Neural progenitor cell (in vitro differentiated cells): ENCODE measurements at places on chromosomes 6 and 20. TPM values are rescaled to one million over a fixed set of nuclear protein-coding genes. Genes with fewer than 3 reads are reported as not detected.

DNA sequence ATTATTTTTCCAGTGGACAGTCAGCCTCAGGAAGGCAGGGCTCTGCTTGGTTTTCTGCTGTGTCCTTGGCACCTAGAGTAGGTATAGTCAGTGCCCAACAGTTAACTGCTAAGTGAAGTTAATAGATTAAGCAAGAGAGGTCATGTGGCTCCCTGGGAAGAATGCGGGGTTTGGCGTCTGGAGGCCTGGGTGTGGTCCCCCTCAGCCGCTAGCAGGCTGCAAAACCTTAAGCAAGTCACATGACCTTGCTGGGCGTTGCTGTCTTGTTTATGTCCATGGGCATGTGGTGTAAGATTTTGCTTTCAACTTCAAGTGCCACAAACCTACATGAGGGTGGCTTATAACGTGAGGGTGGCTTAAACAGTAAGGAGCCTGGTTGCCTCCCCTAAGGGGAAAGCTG lies 75.5 kb upstream of the SCP2D1 start:
- no peak overlapping the region for H3K27ac ChIP-seq
- H3K27me3 ChIP-seq = no peaks in the 10 kb centered on the region
- H3K4me1 ChIP-seq = peaks cover 6% of the 10 kb centered on the region
- H3K4me3 ChIP-seq = no peak overlapping the region

CRYBG1 gene
- total RNA-seq = 0.06 and 0.40 TPM in 2 replicates

GPR6 gene
- not detected in 2 replicates for total RNA-seq

SIRPB1 gene
- 0.62 TPM in 1 of 2 replicates, not detected in the other for total RNA-seq

CFAP61 gene
- total RNA-seq = 0.53 TPM in 1 of 2 replicates, not detected in the other

- H3K36me3 ChIP-seq = no peaks in the 10 kb centered on the region
- H3K27ac ChIP-seq = no peak overlapping the region
- no peak overlapping the region for H3K4me3 ChIP-seq
- H3K27me3 ChIP-seq = no peaks in the 10 kb centered on the region
- no peak for DNase-seq
These were observed 57.1 kb downstream of the GJA1 start for GRCh38 chr6:121492536-121492935.

GRCh38 chr6:167244064-167244960 lies 46.8 kb upstream of the UNC93A start:
- H3K27ac ChIP-seq = no peak overlapping the region
- no peaks in the 10 kb centered on the region for H3K27me3 ChIP-seq
- H3K4me3 ChIP-seq = no peak overlapping the region
- no peaks in the 10 kb centered on the region for H3K36me3 ChIP-seq

KIF6 gene
- 0.59 and 2.7 TPM in 2 replicates for total RNA-seq

DNA sequence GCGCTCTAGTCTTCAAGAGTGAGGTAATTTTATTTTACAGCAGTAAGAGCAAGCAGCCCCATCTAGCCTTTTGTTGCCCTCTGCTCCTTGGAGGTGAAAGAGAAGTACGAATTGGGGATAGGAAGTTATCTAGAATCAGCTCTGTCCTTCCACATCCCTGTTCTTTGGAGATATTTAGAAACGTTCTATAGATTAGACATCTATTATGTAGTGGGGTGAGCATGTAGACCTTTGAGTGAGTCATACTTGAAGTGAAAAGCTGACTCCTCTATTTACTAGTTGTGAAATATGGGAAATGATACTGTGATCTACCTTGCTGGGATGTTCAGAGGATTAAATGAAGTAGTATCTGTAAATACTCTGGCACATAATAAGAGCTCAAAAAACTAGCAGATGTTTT lies 36.0 kb upstream of the SLC35D3 start:
- H3K27ac ChIP-seq = no peak overlapping the region
- H3K4me3 ChIP-seq = no peak overlapping the region
- H3K4me1 ChIP-seq = no peaks in the 10 kb centered on the region
- DNase-seq = no peak
- no peaks in the 10 kb centered on the region for H3K27me3 ChIP-seq
- no peaks in the 10 kb centered on the region for H3K36me3 ChIP-seq

CDYL gene
- total RNA-seq = 46.4 and 53.5 TPM in 2 replicates

TENT5A gene
- 8.7 and 11.7 TPM in 2 replicates for total RNA-seq

SCUBE3 gene
- 9.0 and 11.4 TPM in 2 replicates for total RNA-seq

GRCh38 chr6:166145751-166146150 lies 21.9 kb downstream of the TBXT start:
- no peaks in the 10 kb centered on the region for H3K27me3 ChIP-seq
- no peak overlapping the region for H3K4me3 ChIP-seq
- no peaks in the 10 kb centered on the region for H3K4me1 ChIP-seq
- no peak for DNase-seq
- H3K27ac ChIP-seq = no peak overlapping the region

GRCh38 chr20:21862259-21862946 lies 156.9 kb downstream of the PAX1 start:
- H3K27ac ChIP-seq = no peak overlapping the region
- H3K4me3 ChIP-seq = no peak overlapping the region
- no peaks in the 10 kb centered on the region for H3K27me3 ChIP-seq

DNA sequence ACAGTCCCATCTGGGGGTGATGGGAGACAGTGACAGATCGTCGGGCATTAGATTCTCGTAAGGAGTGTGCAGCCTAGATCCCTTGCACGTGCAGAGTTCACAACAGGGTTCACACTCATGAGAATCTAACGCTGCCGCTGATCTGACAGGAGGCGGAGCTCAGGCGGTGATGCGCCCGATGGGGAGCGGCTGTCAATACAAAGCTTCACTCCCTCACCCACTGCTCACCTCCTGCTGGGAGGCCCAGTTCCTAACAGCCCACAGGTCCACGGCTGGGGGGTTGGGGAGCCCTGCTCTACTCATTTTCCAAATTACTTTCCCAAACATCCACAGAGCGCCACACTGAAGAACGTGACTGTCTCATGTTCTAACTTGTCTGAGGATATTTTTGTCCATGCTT lies 25.3 kb downstream of the CTCFL start:
- no peak overlapping the region for H3K4me3 ChIP-seq
- no peaks in the 10 kb centered on the region for H3K36me3 ChIP-seq
- peaks cover 40% of the 10 kb centered on the region for H3K4me1 ChIP-seq
- H3K27me3 ChIP-seq = peaks cover 11% of the 10 kb centered on the region
- no peak overlapping the region for H3K27ac ChIP-seq
- DNase-seq = no peak

DXO gene
- total RNA-seq = 10.2 and 23.0 TPM in 2 replicates

PGC gene
- total RNA-seq = not detected in 2 replicates

DNA sequence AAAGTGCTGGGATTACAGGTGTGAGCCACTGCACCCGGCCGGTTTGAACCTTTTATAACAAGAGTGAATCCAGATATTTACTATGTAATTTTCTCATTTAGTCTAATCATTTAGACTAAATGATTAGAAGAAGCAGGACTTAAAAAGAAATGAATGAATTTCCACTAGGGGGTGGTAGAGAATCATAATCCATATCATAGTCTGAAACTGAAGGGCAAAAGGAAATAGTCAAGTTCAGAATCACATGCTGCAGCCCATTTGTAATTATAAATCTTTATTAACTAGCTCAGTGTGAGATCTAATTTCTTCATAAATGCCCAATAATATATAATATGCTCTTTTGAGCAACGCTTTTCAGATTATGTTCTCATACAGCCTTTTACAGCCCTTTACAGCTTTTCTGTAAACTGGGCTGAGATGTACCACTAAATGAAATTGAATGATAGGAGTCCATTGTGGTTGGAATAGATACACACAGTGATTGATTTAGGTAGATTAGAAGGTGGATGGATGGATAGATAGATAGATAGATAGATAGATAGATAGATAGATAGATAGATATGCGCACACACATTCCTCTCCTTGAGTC lies 31.8 kb downstream of the PSMB9 start:
- no peaks in the 10 kb centered on the region for H3K4me1 ChIP-seq
- peak; percentile 57 for DNase-seq
- H3K27ac ChIP-seq = no peak overlapping the region
- H3K27me3 ChIP-seq = no peaks in the 10 kb centered on the region
- H3K4me3 ChIP-seq = no peak overlapping the region
- H3K36me3 ChIP-seq = no peaks in the 10 kb centered on the region

DNA sequence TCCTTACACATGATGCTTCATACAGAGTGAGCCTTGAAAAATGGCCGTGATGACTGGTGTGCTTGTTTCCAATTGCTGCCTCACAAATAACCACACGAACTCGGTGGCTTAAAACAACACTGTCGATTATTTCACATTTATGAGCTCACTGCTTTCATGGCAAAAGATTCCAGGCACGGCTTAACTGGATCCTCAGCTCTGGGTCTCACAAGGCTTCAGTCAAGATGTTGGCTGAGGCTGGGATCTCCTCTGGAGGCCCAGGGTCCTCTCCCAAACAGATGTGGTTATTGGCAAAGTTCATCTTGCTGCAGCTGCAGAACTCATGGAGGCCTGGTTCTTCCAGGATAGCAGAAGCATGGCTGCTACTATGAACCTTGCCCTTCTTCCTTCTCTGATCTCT lies 144.6 kb downstream of the TFAP2C start:
- H3K27me3 ChIP-seq = no peaks in the 10 kb centered on the region
- H3K27ac ChIP-seq = no peak overlapping the region

DNA sequence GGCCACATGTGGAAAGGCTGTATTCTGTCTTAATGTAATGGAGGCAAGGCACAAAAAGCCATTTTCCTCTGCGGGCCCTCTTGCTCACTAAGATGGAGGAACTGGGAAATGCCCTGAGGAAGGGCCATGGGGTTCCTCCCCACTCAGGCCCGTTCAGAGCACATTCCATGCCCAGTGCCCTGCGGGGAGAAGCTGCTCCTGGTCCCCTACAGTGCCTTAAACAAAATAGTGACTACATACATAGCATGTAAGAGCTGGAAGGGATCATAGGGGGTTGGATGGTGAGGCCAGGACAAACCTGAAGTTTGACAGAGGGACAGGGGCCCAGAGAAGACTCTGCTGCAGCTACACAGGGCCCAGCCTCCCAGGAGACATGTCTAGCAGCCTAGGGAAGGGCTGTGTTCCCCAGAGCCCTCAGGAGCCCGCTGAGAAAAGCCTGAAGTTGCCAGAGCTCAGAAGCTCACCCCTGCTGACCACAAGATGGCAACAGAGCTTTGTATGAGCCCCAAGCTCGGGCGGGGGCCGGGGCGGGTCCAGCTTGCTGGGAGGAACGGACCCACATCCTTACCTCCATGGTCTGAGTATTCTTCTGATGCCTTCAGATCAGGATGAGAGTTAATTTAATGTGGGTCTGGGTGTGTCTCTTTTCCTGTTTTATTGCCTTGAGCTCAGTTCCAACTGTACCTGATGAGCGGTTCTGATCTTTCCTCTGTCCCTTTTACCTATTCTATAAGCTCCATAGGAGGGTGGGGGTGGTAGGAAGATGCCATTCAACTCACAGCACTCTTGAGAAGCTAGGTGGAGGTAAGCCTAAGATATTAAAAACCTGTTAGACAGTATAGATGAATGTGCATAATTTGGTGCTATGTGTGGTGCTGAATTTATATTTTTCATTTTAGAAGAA lies 242.9 kb downstream of the CDC5L start:
- H3K4me3 ChIP-seq = no peak overlapping the region
- DNase-seq = peak; percentile 86
- no peak overlapping the region for H3K27ac ChIP-seq
- H3K27me3 ChIP-seq = no peaks in the 10 kb centered on the region

GRCh38 chr6:17542243-17542642 lies 57.9 kb upstream of the FAM8A1 start:
- H3K4me3 ChIP-seq = no peak overlapping the region
- H3K36me3 ChIP-seq = peaks cover 7% of the 10 kb centered on the region

- DNase-seq = no peak
- no peak overlapping the region for H3K4me3 ChIP-seq
- H3K27ac ChIP-seq = no peak overlapping the region
- no peaks in the 10 kb centered on the region for H3K36me3 ChIP-seq
- no peaks in the 10 kb centered on the region for H3K4me1 ChIP-seq
These were observed 8.3 kb downstream of the KIF3B start for GRCh38 chr20:32285621-32286371.

GRCh38 chr20:4476903-4477500 lies 244.7 kb upstream of the PRND start:
- H3K4me3 ChIP-seq = no peak overlapping the region
- no peak for DNase-seq
- H3K27me3 ChIP-seq = no peaks in the 10 kb centered on the region

SMLR1 gene
- total RNA-seq = not detected in 2 replicates

NOTCH4 gene
- 3.2 and 4.5 TPM in 2 replicates for total RNA-seq

SMPDL3A gene
- 1.2 and 2.0 TPM in 2 replicates for total RNA-seq

PPIL6 gene
- total RNA-seq = 4.8 and 7.9 TPM in 2 replicates

SLC32A1 gene
- 0.04 and 0.37 TPM in 2 replicates for total RNA-seq

DNA sequence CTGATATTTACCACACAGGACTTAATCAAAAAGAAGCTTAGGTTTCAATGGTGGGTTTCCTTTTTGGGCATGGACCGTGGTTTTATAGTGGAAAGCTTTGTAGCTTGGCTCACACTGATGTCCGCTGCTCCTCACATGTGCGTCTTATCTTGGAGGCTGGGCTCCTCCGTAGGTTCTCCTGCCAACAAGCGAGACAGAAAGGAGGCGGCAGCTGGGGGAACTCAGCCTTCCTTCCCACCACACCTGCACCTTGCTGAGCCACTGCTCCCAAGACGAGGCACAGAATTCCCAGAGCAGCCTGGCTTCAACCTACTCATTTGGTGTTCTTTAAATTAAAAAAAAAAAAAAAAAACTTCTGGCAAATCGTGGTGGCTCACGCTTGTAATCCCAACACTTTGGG lies 235.5 kb upstream of the QKI start:
- no peaks in the 10 kb centered on the region for H3K36me3 ChIP-seq
- H3K27ac ChIP-seq = no peak overlapping the region
- no peak overlapping the region for H3K4me3 ChIP-seq

GRCh38 chr6:102520966-102521365 lies 1127.5 kb downstream of the GRIK2 start:
- DNase-seq = no peak
- no peak overlapping the region for H3K4me3 ChIP-seq
- no peaks in the 10 kb centered on the region for H3K4me1 ChIP-seq
- H3K27ac ChIP-seq = no peak overlapping the region
- H3K36me3 ChIP-seq = no peaks in the 10 kb centered on the region
- no peaks in the 10 kb centered on the region for H3K27me3 ChIP-seq

- H3K4me3 ChIP-seq = no peak overlapping the region
- no peak for DNase-seq
- no peaks in the 10 kb centered on the region for H3K27me3 ChIP-seq
- no peak overlapping the region for H3K27ac ChIP-seq
- H3K4me1 ChIP-seq = no peaks in the 10 kb centered on the region
These were observed 195.7 kb upstream of the CITED2 start for GRCh38 chr6:139570166-139570565.

- H3K4me1 ChIP-seq = no peaks in the 10 kb centered on the region
- H3K4me3 ChIP-seq = no peak overlapping the region
- no peaks in the 10 kb centered on the region for H3K36me3 ChIP-seq
- H3K27ac ChIP-seq = no peak overlapping the region
- H3K27me3 ChIP-seq = no peaks in the 10 kb centered on the region
- DNase-seq = no peak
These were observed 55.9 kb upstream of the RNF24 start for GRCh38 chr20:4071178-4071693.

MATN4 gene
- total RNA-seq = 0.06 TPM in 1 of 2 replicates, not detected in the other

- peaks cover 5% of the 10 kb centered on the region for H3K4me1 ChIP-seq
- DNase-seq = peak; percentile 2
- H3K27me3 ChIP-seq = no peaks in the 10 kb centered on the region
- H3K4me3 ChIP-seq = no peak overlapping the region
- H3K27ac ChIP-seq = no peak overlapping the region
- no peaks in the 10 kb centered on the region for H3K36me3 ChIP-seq
These were observed 78.3 kb downstream of the AKAP7 start for GRCh38 chr6:131213501-131213990.

- no peak overlapping the region for H3K27ac ChIP-seq
- H3K4me3 ChIP-seq = no peak overlapping the region
These were observed 72.0 kb downstream of the BLOC1S5 start for GRCh38 chr6:7992002-7992815.
